ENCODE measurements at places on chromosomes 16 and 17.

DNA sequence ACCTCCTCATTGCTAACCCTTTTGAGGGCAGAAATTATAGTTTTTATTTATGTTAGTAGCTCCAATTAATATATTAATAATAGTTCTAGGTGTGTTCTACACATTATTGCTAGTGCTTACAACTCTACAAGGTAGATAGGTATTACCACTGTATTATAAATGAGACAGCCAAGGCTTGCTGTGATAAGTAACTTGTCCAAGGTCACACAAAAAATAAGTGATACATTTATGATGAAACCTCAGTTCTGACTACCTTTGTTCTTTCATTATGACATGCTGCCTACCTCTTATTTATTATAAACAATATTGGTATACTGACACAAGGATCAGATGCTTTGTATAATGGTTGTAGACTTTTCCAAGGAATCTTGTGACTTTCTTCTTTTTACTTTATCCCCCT is 41.2 kb downstream of the NFAT5 start:
- no peak for DNase-seq

DNA sequence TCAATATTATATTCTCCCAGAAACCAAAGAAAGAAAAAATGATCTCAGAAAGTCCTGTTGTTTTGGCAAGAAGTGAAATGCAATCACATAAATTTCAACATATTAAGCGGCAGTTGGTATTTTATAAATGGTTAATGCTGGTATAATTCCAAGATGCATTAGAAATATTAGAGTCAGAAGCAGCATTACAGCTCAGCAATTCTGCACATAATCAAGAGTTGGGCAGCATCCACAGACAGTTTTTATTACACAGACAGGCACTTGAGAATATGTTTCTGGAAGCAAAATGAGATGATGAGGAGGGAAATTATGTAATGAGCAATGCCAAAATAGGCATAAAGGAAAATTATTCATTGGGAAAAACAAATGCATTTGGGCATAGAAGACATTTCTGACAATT is 148.1 kb downstream of the KCNJ2 start:
- no peak for DNase-seq

DNA sequence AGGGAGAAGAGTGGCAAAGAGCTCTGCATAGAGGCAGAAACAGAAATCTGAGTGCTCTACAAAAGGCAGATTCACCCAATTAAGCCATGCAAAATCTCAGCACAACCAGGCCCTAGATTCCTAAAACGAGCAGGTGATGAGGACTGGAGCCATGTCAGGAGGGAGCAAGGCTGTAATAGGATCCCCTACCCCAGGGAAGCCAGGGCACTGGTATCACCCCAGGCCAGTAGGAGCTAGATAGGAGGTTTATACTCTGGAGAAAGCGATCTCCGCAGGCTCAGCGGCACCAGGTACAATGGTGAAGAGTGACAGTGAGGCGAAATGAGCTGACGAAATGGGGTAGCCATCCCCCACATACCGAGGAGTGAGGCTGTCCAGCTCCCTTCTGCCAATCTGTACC is 171.5 kb downstream of the PARN start:
- DNase-seq, result no peak

GRCh38 chr17:54888981-54889380 is 11.7 kb upstream of the TOM1L1 start:
- DNase-seq, result no peak

- no peak for DNase-seq
Measured at GRCh38 chr17:33154869-33155455, 138.1 kb downstream of the ASIC2 start.
